GM23338 (cell line): ENCODE measurements at places on chromosomes 2 and 18.

DNA sequence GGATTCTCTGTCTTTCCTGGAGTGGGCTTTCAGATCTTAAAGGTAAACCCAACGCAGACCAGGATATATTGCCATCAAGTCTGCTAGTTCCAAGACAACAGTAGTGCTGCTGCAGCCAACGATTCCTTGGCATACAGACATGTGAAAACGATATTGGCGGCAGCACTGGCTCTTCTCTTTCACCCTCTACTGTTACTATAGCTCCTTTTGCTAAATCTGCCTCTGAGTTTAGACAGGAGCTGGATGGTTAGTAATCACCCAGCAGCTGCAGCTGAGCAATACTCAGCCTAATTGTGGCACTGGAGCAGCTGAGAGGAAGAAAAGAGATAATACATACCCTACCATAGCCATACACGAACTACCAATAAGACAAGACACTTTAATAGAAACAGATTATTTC lies 4.0 kb downstream of the YES1 start:
- no peak for DNase-seq

- peak; percentile 54 for DNase-seq
Observed at GRCh38 chr2:73939419-73939818, 12.7 kb downstream of the DGUOK start.

DNA sequence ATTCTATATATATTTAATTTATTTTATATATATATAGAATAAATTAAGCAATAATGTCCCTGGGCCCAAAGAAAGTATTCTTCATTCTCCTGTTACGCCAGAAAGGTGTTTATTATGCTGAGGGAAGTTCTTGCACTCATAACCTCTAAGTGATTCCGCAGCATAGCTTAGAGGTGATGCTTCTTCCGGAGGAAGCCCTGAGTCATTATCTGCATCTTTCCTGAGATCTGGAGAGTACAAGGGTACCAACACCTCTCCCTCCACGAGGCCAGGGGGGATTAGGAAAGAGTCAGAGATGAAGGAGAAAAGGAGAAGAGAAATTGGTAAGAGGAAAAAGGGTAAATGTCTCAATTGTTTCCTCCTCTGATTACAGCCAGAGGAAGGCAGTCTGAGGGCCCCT lies 43.1 kb upstream of the RTN4 start:
- no peak for DNase-seq

DNA sequence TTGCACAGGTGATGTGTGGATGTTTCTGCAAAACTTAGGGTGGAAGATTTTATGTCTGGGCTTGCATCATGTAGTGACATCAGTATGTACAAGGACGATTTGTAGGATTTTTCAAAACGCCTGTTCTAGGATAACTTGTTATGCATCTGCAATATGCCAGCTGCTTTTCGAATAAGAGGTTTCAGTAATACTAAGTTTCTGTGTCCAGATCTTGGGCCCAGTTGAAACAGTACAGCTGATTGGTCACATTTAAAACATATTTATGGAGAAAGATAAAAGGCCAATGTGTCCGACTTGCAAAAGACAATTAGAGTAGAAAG lies 1.2 kb downstream of the PTPN4 start:
- no peak for DNase-seq

- DNase-seq, result no peak
Observed at GRCh38 chr2:207333599-207334300, 168.0 kb upstream of the KLF7 start.

DNA sequence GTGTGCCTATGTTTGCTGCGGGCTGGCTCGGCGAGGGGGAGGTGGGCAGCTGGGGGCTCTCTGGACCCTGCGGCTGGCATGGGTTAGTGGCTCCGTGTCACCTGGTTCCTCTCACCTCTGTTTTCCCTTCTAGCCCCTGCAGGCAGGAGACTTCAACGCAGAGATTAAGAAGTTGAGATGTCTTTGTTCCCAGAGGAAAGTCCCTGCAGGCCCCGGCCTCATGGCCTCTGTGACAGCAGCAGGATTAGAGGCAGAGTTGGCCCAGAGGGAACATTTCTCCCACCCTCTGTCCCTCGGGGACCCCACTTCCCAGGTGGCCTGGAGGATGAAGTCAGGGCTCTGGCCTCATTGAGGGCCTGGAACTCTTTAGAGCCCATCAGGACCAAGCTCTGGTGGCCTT lies 56.5 kb downstream of the HPCAL1 start:
- DNase-seq, result no peak

- no peak for DNase-seq
Observed at GRCh38 chr2:161599842-161600241, 24.4 kb upstream of the SLC4A10 start.

- no peak for DNase-seq
Observed at GRCh38 chr2:207635468-207636200, 10.4 kb upstream of the METTL21A start.

DNA sequence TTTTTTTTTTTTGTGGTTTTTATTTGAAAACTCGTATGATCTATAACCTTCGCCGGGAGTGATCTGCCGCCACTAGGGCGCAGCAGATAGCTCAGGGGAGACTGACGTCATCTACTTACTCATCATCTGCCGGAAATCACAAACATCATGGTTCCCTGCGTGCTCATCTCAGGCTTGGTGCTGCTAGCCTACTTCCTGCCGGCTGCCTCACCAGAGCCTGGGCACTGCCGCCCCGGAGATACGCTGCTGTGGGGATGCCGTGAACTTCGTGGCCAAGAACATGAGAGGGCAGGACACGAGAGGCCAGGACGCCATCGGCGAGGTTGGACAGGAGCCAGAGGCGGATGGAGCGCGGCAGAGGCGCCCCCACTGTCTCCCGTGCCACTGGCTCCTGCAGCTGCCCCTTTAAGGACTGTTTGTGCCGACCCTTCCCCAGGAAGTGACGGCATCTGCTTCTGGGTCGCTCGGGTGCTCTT lies 68.8 kb downstream of the DOK6 start:
- peak; percentile 80 for DNase-seq

DNA sequence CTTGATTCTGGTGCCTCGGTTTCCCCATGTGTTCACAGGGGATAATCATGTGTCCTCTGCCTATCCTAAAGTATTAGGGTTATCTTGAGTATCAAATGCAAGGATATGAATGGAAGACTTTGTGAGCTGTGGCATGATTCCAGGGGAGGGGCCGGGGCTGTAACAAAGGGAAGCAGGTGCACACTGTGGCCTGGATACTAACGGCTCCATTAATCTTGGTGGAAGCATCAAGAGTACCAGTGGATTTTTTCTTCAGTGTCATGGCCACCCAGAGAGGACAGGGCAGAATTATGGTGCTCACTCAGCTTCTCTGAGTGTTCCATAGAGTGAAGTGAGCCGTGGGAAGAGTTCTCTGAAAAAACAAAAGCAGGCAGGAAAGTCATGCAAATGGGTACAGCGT lies 320.1 kb downstream of the ALK start:
- DNase-seq, result no peak

DNA sequence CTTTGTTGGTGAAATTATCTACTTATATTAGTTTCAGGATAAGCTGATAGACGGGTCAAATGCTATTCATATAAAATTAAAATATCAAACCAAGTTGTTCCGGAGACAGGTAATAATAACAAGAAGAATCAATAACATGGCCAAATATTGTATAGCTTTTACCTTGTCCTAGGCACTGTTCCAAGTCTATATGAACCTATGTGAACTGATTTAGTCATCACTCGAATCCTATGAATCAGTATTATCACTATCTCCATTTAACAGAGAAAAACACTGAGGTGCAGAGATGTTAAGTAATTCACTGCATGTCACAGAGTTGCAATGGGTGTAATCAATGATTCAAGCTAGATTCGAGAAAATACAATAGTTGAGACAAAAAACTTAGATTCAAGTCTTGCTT lies 40.0 kb upstream of the TRIB2 start:
- no peak for DNase-seq

DNA sequence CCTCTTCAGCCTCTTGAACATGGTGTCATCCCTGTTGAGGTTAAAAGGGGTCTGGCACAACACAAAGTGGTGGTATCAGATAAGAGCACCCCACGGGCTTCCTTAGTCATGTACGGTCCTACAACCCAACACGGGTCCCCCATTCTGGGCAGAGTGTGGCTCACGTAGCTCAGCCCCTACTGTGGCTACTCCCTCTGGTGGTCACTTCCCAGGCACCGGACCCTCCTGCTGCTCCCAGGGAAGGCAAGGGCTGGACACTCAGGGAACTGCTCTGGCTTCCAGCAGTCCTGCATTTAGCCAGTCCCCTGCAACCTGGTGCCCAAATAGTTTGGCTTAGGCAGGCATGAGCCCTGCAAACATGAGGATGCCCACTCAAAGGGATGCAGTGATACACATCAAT lies 58.6 kb downstream of the GALNT14 start:
- DNase-seq, result peak; percentile 75

DNA sequence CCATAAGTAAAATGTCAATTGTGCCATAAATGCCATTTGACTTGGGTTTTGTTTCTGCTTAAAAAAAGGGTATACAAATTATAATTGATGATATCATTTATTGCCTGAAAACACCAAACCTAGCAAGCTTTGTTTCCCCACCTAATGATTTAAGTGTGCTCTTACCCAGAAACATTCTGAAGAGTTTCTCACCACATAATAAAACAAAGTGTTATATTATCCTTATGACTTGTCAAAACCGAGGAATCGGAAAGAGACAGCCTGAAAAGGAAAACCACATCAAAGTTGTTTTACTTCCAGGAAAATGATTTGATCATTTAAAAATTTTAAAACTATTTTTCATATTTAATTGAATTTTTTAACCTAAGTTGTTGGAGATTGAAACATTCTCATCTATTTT lies 170.5 kb upstream of the SLC39A10 start:
- no peak for DNase-seq

DNA sequence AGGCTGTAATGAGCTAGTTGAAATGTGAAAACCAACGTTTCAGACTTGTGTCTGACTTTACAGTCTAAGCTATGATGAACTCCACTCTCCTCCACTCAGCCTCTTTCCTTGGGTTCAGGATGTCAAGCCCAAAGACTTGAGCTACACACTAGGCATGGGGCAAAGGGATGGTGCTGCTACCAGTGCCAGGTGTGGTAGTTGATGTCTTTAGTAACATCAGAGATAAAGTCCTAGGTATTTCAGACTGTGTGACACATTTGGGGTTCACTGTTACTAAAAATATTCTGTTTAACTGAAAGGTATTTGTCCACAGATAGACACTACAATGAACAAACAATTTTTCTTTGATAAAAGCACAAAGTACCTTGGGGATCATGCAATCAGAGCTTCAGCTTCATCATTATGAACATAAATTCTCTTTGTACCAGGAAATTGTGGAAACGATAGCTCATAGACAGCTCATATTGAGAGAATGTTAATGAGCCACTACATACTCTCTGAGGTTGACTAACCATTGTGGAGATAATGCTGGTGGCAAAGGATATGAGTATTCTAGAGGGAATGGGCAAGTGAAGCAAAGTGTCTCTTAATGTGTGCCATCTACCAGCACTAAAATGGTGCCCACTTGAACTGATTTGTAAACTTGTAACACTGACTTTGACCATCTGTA lies 253.7 kb upstream of the THUMPD2 start:
- no peak for DNase-seq

- DNase-seq, result no peak
Observed at GRCh38 chr2:72038524-72038923, 109.1 kb downstream of the CYP26B1 start.

DNA sequence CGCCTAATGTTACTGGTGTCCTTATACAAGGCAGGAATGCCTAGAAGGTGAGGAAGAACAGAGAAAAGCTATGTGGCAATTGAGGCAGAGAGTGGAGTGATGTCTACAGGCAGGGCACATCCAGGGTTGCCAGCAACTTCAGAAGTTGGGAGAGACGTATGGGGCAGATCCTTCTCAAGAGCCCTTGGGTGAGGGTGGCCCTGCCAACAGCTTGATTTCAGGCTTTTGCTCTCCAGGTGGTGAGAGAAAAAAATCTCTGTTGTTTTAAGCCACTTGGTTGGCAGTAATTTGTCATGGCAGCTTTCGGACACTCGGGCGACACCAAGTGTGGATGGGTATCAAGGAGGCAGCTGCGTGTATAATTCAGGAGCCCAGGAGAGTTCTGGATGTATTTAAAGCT lies 217.4 kb upstream of the SMIM21 start:
- DNase-seq, result no peak

DNA sequence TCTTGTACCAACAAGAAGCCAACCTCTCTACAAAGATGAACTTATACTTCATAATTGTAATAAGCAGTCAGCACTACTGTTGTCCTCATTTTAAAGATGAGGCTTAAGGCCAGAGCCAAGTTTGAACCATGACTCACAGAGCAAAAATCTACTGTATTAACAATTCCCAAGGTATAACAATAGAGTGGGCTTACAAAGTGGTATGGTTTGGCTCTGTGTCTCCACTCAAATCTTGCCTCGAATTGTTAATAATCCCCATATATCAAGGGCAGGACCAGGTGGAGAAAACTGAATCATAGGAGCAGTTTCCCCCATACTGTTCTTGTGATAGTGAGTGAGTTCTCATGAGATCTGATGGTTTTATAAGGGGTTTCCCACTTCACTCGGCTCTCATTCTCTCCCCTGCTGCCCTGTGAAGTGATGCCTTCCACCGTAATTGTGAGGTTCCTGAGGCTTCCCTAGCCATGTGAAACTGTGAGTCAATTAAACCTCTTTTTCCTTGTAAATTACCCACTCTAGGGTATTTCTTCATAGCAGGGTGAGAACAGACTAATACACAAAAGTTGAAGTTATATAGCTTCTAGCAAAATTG lies 19.5 kb downstream of the MRPL44 start:
- no peak for DNase-seq

- DNase-seq, result peak; percentile 72
Observed at GRCh38 chr2:219274361-219274921, 4.7 kb upstream of the DNAJB2 start.

- DNase-seq, result no peak
Observed at GRCh38 chr2:4576075-4576474, 872.7 kb downstream of the DCDC2C start.

- no peak for DNase-seq
Observed at GRCh38 chr18:74440808-74441427, 16.2 kb downstream of the DIPK1C start.

DNA sequence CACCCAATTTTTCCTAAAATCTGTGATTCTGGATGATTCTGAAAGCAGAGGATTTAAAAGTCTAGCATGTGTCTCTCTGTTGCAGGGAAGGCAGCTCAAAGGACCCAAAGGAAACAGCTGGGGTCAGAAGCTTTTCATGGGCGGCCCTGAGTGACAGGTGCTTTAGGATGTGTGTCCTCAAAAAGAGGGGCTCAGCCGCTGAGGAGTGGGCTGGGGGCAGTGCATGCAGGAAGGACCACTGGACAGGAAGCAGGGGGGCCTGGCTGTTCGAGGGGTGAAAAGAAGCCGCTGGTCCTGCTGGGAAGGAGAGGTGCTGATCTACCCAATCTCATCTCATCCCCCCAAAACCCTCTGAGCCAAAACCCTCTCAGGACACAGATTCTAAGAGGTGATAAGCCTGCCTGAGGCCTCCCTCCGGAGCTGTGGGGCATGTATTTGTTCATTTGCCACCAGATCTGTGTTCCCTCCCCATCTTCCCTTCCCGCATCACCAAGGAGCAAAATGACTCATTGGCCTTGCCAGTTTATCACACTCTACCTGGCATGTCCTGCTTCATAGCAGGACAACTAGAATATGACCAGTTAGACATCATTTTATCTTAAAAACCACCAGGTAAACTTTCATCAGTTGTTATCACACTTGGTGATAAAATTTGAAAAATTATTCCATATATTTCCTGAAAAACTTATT lies 98.8 kb upstream of the MGAT4A start:
- DNase-seq, result no peak
